Stimulated activated CD4-positive, alpha-beta T cell treated with anti-CD3 and anti-CD28 coated beads, Interleukin-12 subunit alpha, Interleukin-12 subunit beta, amount 100 ng/mL, for 4 hours (primary cell): ENCODE measurements at places on chromosomes 16 and 17.

DNA sequence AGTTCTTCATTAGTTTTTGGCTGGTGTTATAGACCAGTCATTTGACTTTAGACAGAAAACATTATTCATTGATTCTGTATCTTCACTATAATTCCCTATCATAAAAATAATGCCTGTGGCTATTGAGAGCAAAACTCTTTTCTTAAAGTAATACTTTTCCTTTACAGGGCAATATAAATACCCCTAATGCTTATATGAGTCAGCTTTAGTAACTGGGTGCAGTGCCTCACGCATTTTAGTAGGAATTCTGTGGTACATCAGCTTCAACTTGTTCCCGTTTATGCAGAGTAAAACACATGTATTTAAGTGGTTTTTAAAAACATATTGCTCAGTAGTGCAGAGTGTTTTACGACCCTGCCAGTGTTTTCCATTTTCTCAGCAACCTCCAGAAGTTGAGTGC, 68.1 kb downstream of the SEC14L1 start:
- DNase-seq, result no peak

DNA sequence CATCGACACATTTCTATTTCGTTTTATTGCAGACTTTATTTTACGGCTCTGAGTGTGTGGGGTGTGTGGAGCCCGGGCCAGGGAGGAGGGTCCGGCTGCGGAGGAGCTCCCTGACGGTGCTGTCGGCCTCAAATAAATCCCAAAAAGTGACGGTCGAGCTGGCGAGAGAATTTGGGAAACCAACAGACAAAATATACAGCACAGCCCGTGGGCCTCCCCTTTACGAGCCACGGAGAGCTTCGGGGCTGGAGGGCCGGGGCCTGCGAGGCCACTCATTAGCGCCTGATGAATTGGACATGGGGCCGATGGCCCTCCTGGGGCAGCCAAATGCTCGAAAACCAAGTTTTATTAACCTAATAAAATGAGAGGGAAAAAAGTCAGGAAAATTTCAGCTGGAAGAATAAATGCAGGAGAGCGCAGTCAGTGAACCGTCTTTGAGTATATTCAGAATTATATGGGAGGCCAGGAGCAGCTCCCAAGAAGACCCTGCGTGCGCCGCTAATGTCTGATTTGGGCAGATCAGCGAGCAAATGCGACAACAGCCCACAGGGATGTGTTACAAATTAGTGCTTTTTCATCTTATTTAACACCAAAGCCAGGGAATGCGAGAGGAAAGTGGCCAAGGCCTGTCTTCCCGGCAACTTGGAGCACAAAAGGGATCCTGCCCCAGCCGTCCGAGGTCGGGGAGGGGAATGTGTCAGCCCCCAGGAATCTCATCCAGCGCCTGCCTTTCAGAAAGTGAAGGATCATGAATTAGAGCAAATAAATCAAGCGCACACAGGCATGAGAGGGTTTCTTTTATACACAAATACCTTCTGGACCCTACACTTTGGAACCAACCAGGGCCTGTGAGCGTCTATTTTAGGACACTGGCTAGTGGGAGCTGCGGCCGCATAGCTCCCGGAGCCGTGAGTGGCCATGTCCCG, 249.1 kb downstream of the C16orf95 start:
- no peak for DNase-seq

DNA sequence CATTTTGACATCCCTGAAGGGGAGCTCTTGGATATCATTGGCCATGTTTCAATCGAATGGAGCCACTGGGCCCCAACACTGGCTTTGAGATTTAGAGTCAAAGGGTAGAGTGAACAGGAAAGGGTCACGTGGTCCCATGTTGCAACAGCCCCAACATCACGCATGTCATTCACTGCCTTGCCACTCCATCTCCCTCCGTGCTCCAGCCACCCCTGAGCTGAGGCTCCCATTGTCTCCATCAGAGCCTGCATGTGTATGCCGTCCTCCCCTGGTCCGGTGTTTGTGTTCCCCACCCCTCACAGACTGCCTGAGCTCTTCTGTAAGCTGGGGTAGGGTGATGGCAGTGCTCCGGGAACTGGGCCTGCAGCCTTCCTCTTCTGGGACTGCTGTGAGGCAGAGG, 12.1 kb downstream of the NFE2L1 start:
- no peak for DNase-seq

- no peak for DNase-seq
These were observed 1452.7 kb upstream of the CDH8 start for GRCh38 chr16:63488955-63489354.

GRCh38 chr16:89404561-89404960, 85.8 kb downstream of the ANKRD11 start:
- no peak for DNase-seq

DNA sequence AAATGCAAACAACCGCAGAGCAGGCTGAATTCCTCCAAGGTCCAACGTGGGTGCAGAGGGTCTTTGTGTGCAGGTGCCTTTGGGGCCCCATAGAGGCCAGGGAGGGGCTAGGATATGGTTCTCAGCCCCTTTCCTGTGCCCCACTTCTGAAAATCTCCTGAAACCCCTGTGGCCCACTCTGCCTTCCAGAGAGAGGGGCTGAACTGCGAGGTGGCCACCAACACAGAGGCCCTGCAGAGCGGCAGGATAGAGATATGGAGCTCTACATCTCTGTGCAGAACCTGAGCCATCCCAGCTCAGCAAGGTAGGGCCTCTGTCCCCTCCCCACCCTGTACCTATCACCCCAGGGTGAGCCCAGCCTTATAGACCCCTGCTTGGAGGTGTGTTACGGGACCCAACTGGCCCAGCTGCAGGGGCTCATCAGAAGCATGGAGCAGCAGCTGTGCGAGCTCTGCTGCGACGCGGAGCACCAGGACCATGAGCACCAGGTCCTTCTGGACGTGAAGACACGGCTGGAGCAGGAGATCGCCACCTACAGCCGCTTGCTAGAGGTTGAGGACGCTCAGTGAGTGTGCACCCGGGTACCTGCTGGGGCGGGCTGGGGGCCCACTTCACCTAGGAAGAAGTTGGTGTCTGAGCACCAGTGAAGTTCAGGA, 5.5 kb downstream of the USP6 start:
- DNase-seq, result no peak

GRCh38 chr16:87733190-87733589, 32.6 kb downstream of the KLHDC4 start:
- no peak for DNase-seq

GRCh38 chr17:40535924-40536294, 29.4 kb downstream of the CCR7 start:
- DNase-seq, result no peak

DNA sequence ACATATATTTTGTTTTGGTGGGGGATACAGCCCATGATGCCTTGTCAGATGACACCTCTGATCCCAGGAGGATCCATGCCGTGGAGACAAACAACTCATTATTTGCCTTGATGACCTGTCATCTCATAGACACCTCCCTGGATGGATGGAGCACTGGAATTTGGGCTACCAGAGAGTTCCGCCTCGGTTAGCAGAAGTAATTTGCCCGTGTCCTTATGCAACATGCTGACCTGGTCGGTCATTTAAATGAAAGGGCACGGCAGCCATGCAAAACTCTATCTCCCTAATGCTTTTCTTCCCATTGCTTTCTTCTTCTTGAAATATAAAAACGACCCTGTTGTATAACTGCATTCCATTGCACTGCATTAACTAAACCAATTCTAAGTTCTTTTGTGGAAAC, 145.3 kb downstream of the GRIN2A start:
- DNase-seq, result no peak

DNA sequence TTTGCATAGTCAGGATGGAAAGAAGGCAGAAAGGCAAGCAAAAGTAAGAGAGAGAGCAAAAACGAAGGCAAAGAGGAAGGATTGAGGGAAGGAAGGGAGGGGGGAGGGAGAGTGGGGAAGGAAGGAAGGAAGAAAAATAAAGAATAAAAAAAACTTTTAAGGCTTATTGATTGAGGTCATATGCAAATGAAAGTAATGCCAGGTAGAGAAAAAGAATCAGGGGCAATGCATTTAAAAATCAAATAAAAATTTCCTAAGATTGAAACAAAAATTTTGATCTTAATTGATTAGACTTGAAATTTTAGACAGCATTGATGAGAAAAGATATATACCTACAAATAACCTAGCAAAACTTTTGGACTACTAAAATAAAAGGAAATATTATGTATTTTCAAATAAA, 153.9 kb upstream of the KIF2B start:
- no peak for DNase-seq

GRCh38 chr17:58083491-58084316, 485 bp downstream of the DYNLL2 start:
- DNase-seq, result peak; percentile 65

GRCh38 chr17:40307001-40307730, 1.8 kb upstream of the RARA start:
- DNase-seq, result no peak

DNA sequence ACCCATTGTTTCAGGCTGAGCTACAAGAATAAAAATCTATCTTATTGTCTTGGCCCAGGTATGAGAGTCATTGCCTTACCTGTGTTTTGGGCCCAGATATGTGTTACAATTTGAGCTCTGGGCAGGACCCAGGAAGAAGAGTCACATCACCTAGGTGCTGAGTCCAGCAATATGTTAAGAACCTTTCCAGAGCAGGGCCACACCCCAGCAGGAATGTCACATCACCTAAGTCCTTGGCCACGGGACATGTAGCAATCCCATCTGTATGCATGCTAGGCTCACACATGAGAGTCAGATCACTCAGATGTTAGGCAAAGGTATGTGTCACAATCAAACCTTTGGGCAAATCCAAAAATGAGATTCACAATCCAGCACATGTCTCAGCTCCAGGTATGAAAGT, 2103.5 kb downstream of the TP53TG3F start:
- DNase-seq, result no peak

DNA sequence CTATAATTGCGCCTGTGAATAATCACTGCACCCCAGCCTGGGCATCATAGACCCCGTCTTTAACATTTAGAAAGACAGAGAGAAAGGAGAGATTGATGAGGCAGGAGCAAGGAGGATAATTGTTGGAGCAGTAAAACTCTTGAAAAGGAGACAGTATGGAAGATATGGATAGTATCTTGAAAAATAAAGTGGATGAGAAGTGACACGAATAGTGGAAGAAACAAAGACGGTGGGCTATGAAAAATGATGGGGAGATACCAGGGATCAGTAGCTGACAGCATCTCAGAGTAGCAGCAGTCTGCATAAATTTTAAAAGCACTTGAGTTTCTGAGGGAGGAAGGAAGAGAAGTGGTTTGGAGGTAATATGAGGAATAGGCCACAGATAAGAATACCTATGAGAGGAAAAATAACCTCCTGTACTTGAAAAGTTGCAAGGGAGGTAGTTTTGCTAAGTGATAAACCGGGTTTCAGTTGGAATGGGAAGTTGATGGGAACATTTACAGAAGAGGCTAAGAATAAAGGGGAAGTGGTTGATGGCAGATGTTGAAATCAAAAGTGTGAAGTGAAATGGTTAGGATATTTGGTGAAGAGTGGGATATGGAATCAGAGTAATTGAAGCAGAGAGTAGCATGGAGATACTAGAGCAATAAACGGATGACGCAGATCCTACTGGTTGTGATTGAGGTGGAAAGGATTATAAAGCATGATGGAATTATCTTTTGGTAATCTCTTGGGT, 1.8 kb upstream of the PPM1D start:
- no peak for DNase-seq

- DNase-seq, result no peak
These were observed 66.9 kb downstream of the ABR start for GRCh38 chr17:1112875-1113274.

- DNase-seq, result no peak
These were observed 1.9 kb downstream of the HNF1B start for GRCh38 chr17:37742762-37743611.

DNA sequence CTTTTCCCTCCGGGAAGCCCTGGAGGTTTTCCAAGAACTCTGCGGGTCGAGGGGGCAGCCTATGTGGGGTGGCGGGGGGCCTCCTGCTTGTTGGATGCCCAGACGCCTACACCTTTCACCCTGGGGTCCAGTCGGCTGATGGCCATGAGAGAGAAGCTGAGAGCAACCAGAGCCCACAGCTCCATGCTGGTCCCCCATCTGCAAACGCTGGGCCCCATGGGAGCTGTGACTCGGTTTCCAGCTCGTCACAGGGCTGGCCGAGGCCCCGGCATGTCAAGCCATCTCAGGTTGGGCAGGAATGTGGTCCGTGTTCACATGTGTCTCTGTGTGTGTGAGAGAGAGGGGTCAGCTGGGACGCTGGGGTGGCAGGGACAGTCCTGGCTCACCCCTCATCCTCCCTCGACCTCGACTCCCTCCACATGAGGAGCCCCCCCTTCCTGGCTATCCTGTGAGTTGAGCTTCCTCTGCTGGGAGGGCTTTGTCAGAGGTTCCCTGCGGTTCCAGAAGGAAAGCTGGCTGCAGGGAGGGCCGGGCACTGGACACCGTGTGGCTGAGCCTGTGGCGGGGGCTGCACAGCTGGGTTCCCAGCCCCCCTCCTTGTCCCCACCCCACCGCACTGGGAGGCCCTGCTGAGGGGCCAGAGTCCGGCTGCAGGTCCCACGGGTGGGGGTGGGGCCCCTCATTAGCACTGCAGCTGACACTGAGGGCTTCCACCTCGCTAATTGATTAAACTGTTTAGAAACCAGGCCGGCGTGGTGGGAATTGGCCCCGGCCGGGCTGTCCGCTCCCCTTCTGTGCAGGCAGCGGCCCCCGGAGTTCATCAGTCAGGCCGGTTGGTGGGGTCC, 19.1 kb downstream of the METRNL start:
- no peak for DNase-seq

- peak; percentile 54 for DNase-seq
These were observed 689 bp upstream of the TBC1D24 start for GRCh38 chr16:2473999-2474876.

DNA sequence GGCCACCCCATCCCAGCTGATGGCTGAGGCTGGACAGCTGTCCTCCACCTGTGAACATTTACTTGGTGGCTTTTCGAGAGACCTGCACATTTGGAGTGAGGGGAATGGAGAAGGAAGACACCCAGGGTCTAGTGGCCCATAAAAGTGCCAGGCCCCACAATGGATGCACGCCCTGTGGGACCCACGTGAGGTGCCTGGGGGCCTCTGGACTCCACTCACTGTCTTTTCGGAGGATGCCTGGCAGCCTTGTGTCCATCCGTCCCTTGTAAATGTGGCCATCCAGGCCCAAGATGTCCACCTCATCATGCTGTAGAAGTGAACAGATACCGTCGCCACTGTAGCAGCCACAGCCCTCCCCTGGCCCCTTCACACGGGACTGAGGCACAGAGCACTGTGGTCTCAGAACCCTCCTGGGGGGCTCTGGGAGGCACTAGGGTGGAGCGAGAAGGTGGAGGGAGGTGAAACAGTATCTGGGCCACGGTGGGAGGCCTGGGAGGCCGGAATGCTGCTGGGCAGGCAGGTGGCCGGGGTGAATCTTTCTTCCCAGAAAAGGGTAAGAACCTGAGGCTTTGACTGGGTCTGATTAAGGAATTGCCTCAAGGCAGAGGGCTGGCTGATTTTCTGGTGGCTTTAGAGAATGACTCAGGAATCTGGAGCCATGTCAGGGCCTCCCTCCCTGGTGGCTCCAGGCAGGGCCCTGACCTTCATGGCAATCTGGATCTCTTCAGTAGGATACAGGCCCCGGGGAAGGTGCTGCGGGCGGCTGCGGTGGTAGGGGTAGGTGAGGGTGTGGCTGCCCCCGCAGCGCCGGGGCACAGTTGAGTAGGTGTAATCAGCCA, 11.5 kb downstream of the UBALD2 start:
- DNase-seq, result no peak

GRCh38 chr17:34519282-34519681, 60.1 kb upstream of the TMEM132E start:
- no peak for DNase-seq

GRCh38 chr16:28958216-28958615, 7.5 kb downstream of the NFATC2IP start:
- DNase-seq, result no peak

- no peak for DNase-seq
These were observed 193.8 kb upstream of the SHISA6 start for GRCh38 chr17:11047228-11047627.

- DNase-seq, result no peak
These were observed 3.4 kb downstream of the MAP3K14 start for GRCh38 chr17:45313421-45313771.
